ENCODE measurements at places on chromosomes 2 and 18. TPM values are rescaled to one million over a fixed set of nuclear protein-coding genes. Genes with fewer than 3 reads are reported as not detected.

DNA sequence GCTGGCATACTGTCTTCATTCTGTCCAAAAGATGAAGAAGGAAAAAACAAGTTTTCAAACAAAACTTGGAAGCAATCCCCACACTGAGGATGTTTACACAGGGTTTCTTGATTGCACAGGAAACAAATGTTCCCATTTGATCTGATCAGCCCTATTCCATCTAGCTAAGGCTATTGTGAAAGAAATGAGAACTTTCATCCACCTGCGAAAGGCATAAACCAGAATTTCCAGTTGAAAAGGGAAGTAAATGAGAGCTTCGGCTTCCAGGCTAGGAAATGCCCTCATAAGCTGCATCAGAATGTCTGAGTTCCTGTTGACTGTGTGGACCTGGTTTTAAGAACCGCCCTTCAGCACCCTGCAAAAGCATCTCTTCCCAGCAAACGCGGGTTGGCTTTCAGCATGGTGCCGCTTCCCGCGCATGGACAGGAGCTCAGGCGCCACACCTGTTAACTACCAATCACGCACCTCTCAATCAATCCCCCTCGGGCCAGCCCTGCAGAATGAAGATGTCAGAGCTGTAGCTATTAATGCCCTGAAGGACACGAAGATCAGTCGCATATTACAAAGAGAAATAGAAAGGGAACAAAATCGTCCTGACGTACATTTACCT is 850.4 kb downstream of the GALR1 start:
- H3K36me3 ChIP-seq, result no peaks in the 10 kb centered on the region
- no peaks in the 10 kb centered on the region for H3K27me3 ChIP-seq
- H3K27ac ChIP-seq, result no peak overlapping the region
- no peak overlapping the region for H3K4me3 ChIP-seq
- no peaks in the 10 kb centered on the region for H3K4me1 ChIP-seq

DNA sequence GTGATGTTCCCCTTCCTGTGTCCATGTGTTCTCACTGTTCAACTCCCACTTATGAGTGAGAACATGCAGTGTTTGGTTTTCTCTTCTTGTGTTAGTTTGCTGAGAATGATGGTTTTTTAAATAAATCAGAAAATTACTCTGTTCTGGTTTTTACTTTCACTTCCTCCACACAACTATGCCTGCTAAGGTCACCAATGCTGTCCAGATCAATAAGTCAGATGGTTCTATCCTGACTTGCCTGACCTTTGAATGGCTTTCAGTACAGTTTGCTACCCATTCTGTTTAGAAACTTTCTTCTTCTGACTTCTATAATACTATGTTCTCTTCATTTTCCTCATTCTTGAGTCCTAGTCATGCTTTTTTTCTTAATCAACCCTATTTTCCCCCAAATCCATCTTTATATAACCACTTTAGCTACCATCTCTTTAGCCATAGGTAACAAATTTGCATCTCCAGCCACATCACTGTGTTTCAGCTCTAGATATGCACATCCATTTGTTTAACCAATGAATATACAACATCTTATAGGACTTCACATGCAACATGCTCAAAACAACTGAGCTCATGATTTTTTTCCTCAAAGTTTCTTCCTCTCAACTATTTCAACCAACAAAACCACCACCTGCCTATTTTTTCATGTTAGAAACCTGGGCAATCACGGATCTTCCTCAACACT is 58.8 kb upstream of the SLC38A11 start:
- no peak overlapping the region for H3K4me3 ChIP-seq
- no peak overlapping the region for H3K27ac ChIP-seq
- no peaks in the 10 kb centered on the region for H3K27me3 ChIP-seq
- no peak for DNase-seq

DNA sequence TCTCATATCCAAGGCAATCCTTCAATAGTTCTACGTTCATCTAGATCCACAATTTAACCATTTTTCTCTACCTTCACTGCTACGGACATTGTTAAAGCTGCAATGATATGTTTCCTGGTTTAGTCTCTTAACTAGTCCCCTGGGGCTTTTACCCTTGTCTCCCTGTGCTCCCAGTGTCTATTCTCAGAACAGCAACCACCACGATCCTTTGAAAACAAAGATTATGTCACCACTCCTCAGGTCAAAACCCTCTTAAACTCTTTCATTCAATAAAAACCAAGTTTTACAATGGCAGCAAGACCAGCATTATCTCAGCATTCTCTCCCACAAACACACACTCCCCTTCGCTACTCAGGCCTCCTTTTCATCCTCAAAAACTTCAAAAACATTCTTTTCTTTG is 298.2 kb upstream of the CHST9 start:
- no peak overlapping the region for H3K27ac ChIP-seq
- no peak overlapping the region for H3K4me3 ChIP-seq
- DNase-seq, result no peak
- H3K36me3 ChIP-seq, result no peaks in the 10 kb centered on the region
- H3K4me1 ChIP-seq, result no peaks in the 10 kb centered on the region

GRCh38 chr2:225691711-225692110 is 292.2 kb downstream of the NYAP2 start:
- H3K27ac ChIP-seq, result no peak overlapping the region
- H3K27me3 ChIP-seq, result no peaks in the 10 kb centered on the region
- H3K4me1 ChIP-seq, result no peaks in the 10 kb centered on the region

GRCh38 chr18:11066038-11066437 is 83.3 kb downstream of the PIEZO2 start:
- H3K4me1 ChIP-seq, result no peaks in the 10 kb centered on the region
- no peaks in the 10 kb centered on the region for H3K36me3 ChIP-seq
- H3K27me3 ChIP-seq, result no peaks in the 10 kb centered on the region
- DNase-seq, result no peak
- H3K27ac ChIP-seq, result no peak overlapping the region

DNA sequence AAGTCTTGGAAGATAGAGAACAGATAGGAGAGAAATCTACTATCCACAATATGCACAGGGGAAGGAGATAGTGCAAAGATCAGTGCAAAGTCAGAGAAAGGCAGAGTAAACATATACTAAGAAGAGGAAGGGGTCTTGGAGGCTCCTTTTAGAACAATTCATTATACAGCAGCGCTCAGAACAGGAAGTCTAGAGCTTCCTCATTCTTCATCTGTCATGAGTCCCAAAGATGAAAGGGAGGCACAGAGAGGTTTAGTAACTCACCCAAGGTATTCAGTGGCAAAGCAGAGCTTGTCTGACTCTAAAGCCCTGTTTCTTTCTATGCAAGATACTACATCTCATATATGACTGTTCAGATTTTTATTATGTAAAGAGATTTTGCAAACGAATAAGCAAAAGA is 1.4 kb downstream of the SP110 start:
- H3K36me3 ChIP-seq, result peaks cover 18% of the 10 kb centered on the region
- DNase-seq, result no peak
- H3K4me1 ChIP-seq, result peaks cover 15% of the 10 kb centered on the region
- no peak overlapping the region for H3K27ac ChIP-seq

- no peak overlapping the region for H3K4me3 ChIP-seq
- no peak overlapping the region for H3K27ac ChIP-seq
- no peaks in the 10 kb centered on the region for H3K4me1 ChIP-seq
- H3K36me3 ChIP-seq, result no peaks in the 10 kb centered on the region
These were observed 16.2 kb upstream of the BBS5 start for GRCh38 chr2:169462896-169463695.

GRCh38 chr2:33373986-33374385 is 102.5 kb upstream of the RASGRP3 start:
- H3K4me1 ChIP-seq, result no peaks in the 10 kb centered on the region
- DNase-seq, result no peak
- no peaks in the 10 kb centered on the region for H3K27me3 ChIP-seq
- H3K4me3 ChIP-seq, result no peak overlapping the region

DNA sequence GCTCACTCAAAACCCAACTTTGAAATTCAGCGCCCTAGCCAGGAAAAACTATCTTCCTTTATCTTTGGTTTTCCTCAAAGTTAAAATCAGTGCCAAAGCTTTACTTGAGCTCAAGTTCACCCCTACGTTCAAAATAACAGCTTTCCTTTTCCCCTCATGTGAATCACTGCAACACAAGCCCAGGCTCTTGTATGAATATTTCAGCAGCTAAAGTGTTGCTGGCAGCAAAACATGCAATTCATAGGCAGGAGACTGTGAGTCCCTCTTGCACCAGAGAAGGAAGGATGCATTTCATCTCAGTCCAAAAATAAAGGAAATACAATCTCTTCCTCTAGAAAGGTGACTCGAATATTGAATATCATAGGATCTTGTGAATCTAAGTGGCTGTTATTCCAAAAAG is 461.3 kb upstream of the SOX11 start:
- H3K4me1 ChIP-seq, result no peaks in the 10 kb centered on the region
- no peak overlapping the region for H3K4me3 ChIP-seq
- no peaks in the 10 kb centered on the region for H3K36me3 ChIP-seq
- no peak overlapping the region for H3K27ac ChIP-seq
- no peak for DNase-seq

DNA sequence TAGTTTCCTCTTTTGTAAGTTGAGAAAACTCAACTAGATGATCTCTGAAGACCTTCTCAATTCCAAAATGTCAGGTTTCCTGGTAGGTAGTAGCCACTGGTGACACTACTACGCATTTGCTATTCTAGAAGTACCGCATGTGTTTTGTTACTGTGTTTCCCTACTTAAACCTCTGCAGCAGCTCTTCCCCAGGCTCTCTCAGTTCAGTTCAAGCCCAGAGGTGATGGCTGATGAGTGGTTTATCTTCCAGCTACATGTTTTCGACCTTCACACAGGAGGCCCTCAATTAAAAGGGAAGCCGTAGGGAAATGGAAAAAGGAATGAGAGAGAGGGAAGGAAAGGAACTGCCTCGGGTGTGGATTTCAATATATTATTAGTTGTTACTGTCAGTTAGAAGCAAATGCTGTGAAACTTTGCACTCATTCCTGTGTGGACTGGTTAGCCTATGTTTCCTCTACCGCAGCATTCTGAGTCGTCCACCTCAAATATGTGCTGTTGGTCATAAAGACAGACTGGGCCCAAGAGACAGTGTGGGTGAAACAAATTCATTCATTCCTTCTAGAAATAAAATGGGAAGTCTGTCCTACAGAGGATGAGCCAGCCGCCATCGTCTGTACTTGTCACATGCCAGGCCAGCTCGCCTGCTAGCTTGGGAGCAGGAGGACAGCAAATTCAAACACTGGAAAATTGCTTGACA is 455.2 kb upstream of the RAB12 start:
- no peak overlapping the region for H3K4me3 ChIP-seq
- no peaks in the 10 kb centered on the region for H3K36me3 ChIP-seq
- no peak for DNase-seq
- no peaks in the 10 kb centered on the region for H3K27me3 ChIP-seq

DNA sequence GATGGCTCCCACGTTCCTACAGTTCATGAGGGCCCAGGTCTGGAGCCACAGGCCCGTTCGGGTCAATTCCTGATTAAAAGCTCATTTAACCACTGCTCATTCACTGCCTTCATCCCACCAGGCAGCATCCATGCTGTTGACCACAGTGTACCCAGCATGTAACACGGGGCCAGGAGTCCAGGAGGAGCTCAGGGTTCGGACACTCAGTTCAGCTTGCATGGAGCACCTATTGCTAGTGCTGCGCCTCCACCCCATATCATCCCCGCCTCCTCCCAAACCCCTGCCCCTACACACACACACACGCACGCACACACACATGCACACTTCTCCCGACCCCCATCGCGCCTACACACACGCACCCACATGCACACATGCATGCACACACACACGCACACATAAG is 72.9 kb upstream of the SNTG2 start:
- H3K27me3 ChIP-seq, result no peaks in the 10 kb centered on the region
- no peak for DNase-seq
- no peak overlapping the region for H3K4me3 ChIP-seq
- no peak overlapping the region for H3K27ac ChIP-seq

- H3K27ac ChIP-seq, result no peak overlapping the region
- DNase-seq, result no peak
- H3K36me3 ChIP-seq, result no peaks in the 10 kb centered on the region
These were observed 308.9 kb upstream of the ATP5MC3 start for GRCh38 chr2:175490360-175490791.

DNA sequence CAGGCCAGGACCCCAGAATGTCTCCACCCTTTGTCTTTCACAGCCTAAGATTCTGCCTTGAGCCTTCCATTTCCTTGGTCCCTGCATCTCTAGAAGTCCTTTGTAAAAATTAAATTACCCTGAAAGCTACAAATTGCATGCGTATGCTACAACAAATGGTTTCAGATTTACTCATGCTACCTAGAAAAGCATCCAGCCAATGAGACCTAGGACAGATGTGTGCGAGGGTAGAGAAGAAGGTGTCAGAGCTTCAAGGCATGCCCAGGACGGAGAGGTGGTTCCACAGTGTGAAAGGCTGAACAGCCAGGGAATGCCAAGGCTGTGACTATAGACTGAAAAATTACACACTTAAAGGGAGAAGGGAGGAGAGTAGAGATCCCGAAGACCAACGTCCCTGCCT is 40.2 kb downstream of the CCBE1 start:
- H3K27ac ChIP-seq, result no peak overlapping the region
- no peaks in the 10 kb centered on the region for H3K36me3 ChIP-seq
- H3K4me1 ChIP-seq, result no peaks in the 10 kb centered on the region
- no peak overlapping the region for H3K4me3 ChIP-seq

DNA sequence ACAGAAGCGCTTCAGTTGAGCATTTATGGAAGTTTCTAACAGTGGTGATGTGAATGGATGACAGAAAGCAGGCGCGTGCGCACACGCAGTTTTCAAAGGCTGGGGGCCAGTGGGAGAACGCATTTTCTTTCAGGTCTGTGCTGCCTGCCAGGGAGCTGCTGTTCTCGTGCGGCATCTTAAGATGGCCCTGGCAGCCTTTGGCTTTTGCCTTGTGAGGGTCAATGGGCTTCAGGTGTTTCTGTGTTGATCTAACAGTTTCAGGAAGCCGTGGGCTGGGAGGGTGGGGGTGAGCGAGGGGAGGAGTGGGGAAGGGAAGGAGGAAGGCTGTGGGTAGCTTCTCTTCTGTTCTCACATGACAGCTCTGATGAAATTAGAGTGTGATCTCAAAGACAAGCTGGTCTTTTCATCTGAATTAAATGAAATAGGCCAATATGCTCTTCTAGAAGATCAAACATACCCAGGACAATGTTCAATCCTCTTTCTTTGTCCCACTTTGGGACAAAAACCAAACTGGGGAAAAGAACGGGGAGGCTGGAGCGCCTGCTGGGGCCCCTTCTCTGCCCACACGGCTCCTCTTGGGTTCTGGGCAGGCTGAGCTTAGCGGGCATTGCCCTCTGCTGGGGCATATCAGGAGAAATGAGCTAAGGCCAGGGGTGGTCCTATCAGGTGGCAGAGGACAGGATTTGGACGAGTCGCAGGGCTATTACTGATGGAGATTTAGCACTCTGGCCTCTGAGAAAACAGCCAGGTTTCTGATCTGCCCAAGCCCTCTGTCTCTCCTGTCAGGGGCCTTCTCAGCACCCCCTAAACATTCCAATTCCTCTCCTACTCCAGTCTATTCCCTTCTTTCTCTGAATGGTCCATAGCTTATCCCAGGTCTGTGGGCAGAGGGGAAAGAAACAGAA is 126.2 kb upstream of the LGALSL start:
- no peak overlapping the region for H3K4me3 ChIP-seq
- H3K27ac ChIP-seq, result no peak overlapping the region
- no peak for DNase-seq

The HNMT gene
- total RNA-seq, result 103 TPM

The ASPRV1 gene
- total RNA-seq, result 0.75 TPM

The LHCGR gene
- not detected for total RNA-seq

The EPHA4 gene
- total RNA-seq, result 2.3 TPM

The DNAJC5G gene
- total RNA-seq, result not detected

The PAX3 gene
- total RNA-seq, result not detected

The OSBPL6 gene
- total RNA-seq, result 3.3 TPM

The TFPI gene
- 109 TPM for total RNA-seq

All from liver (tissue), 10 donors.